ENCODE measurements at places on chromosomes 5 and 9.

DNA sequence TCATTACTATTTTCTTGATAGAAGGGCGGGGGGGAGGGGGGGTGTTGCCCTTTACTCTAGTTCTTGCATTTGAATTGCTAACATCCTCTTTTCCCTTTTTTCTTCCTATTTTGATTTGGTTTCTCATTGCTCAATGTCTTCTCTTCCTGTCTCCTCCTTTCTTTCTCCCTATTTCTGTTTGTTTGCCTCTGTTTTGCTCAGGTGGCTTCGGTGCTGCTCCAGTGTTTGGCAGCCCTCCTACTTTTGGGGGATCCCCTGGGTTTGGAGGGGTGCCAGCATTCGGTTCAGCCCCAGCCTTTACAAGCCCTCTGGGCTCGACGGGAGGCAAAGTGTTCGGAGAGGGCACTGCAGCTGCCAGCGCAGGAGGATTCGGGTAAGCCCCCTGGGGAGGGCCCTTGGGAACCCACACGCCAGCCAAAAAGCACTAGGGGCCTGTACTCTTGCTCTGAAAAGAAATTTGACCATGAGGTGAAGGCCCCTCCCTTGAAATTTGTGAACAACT is 48.3 kb downstream of the FAM78A start:
- DNase-seq, result no peak

DNA sequence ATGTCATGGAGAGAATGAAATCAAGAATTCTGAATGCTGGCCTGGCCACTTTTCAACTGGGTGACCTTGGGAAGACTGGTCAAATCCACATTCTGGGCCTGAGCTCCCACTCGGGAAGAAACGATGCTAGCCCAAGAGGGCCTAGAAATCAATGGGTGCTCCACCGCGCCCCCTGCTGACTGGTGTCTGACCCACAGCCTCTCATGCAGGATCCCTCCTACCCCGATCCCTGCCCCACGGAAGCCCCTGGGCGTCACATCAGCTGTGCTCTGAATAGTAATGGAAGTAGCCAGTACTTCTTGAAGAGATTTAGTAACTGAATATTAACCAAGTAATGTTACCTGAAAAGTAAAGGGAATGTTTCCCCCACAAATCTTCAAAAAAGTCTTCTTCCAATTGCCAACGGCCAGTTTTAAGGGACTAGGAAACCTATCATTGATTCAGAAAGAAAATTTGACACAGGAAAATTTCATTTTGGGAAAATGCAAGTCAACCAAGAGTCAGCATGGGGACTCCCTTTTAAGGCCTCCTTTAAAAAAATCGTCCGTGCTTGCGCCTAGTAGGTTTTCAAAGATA is 43.9 kb downstream of the CRB2 start:
- DNase-seq, result no peak

- no peak for DNase-seq
These were observed 3.0 kb downstream of the PSMB7 start for GRCh38 chr9:124412228-124412575.

- peak; percentile 11 for DNase-seq
These were observed 76.6 kb downstream of the GOLM1 start for GRCh38 chr9:86022687-86023266.

GRCh38 chr5:37005946-37006540 is 129.5 kb downstream of the NIPBL start:
- no peak for DNase-seq

- DNase-seq, result no peak
These were observed 40.1 kb upstream of the BICD2 start for GRCh38 chr9:92804727-92805126.

GRCh38 chr9:33429256-33429985 is 18.0 kb downstream of the AQP3 start:
- no peak for DNase-seq

DNA sequence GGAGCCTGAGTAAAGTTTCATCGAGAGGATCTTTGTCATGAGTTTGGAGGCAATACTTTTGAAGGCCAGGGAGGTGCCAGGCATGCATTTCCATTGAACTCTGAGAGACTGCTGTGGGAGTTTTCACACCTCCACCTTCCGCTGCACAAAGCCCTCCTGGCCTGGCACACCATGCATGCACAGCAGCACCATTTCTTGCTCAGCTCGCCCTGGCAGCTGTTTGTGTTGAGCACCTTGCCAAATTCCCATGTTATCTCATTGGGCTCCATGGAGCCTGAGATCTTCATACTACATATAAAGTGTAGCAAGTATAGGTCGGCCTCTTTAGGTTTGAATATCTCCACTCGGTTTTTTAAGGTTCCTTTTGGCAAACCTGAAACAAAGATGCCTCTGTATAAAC is 125.7 kb upstream of the CLINT1 start:
- DNase-seq, result no peak

- DNase-seq, result no peak
These were observed 731.8 kb downstream of the SEMA5A start for GRCh38 chr5:8814105-8814504.

GRCh38 chr5:12845549-12846159 is 941.4 kb upstream of the CTNND2 start:
- DNase-seq, result no peak

DNA sequence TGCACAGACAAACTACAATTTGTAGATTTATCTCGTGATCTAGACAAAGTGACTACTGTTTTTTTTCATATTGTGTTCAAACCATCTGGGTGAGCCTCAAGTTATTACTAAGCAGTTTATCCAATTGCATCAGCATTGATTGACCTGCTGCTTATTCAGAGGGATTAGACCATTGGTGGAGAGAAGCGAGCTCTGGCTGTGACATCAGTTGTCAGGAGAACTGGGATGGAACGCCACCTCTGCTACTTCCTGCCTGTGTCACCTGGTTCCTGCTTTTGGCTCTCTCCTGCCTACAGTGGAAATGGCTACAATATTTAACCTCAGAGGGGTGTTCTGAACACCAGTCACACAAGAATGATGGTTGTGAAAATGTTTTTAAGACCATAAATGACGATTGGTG is 12.1 kb downstream of the NR4A3 start:
- no peak for DNase-seq

GRCh38 chr5:146399481-146399880 is 47.7 kb upstream of the TCERG1 start:
- no peak for DNase-seq

DNA sequence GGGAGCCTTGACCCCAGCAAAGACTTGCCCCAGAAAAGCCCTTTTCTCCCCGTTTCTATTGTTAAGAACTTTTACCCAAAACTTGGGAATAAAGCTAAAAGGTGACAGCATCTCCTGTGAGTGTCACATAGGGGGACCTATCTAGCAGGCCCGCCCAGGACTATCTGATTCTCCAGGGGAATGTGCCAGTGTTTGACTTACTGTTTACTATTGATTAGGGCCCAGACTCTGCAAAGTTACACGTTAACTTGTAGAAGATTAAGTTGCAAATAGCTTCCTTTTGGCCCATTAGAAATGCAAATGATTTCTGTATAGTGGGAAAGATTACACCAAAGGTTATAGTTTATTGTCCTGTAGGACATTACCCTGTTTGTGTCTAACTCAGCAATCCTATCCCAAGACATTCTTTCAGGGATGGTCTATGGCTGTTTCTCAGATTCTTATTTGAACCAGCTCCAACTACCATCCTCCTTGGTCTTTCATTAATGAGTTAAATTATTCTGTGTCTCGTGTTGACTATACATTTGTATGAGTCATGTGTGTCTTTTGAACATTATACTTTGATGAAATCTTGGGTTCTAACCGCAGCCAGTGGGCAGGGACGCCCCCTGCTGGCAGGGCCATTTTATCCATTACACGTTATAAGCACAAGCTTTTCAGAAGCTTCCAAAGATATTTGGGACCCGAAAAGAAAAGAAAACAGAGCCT is 60.7 kb downstream of the HRH2 start:
- peak; percentile 38 for DNase-seq
